ENCODE measurements at places on chromosomes 3 and 15. TPM values are rescaled to one million over a fixed set of nuclear protein-coding genes. Genes with fewer than 3 reads are reported as not detected.

GRCh38 chr3:173429527-173429926 lies 32.0 kb downstream of the NLGN1 start:
- DNase-seq, result no peak

The GCSAM gene
- not detected for total RNA-seq

GRCh38 chr15:48395521-48396011 lies 64.3 kb downstream of the DUT start:
- DNase-seq, result no peak

The TMIE gene
- 0.77 TPM for total RNA-seq

The KY gene
- total RNA-seq, result not detected

DNA sequence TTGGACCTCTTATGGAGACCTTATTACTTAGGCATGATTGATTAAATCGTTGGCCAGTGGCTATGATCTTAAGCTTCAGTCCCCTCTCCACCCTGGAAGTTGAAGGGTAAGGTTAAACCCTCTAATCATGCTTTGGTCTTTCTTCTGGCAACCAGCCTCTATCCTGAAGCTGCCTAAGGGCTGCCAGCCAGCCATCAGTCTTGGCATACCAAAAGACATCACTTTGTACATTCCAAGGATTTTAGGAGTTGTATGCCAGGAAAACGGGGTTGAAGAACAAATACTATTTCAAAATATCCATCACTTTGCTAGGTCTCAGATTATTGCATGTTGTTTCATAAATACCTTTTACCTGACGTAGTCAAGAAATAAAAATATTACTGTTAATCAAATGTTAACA lies 28.9 kb downstream of the UBE2E2 start:
- DNase-seq, result no peak

- no peak for DNase-seq
Observed at GRCh38 chr15:70125605-70126004, 27.9 kb upstream of the TLE3 start.

DNA sequence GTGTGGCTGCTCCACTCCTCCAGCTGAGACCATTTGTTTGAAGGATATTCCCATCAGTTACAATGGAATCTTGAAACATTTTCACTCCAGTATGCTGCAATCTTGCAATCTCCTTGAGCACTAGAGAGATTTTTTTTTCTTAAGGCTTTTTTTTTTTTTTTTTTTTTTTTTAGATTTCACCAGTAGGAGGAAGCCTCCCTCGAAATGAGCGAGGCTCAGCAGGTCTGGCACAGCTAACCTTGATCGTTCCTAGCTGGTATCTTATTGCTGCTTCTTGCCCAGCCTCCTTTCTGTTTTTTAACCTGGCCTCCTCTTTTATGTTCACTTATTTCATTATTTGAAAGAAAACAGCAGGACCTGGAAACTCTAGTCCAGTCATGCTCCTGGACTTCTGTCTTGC lies 48.1 kb downstream of the RAP2B start:
- no peak for DNase-seq

Data from NCI-H460 (cell line).